SK-MEL-5 (cell line): ENCODE measurements at places on chromosomes 6 and 20.

- no peak for DNase-seq
Measured at GRCh38 chr20:48747840-48748414, 79.9 kb downstream of the PREX1 start.

GRCh38 chr6:15672291-15672690, 9.5 kb upstream of the DTNBP1 start:
- no peak for DNase-seq

DNA sequence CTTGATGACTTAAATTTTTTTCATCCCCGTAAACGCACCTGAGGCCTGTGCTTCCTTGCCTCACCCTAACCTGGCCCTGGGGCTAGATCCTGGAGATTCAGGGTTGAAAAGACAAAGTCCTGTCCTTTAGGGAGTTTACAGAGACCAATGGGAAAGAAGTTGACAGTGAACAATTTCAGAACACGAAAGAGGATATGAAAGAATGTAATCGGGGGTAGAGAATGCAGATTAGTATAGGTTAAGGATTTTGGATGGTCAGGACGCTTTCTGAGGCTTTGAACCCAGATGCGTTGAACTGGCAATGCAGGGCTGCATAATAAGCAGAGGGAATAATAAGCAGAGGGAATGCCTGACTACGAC, 1.7 kb upstream of the FBXO5 start:
- DNase-seq, result peak; percentile 9

DNA sequence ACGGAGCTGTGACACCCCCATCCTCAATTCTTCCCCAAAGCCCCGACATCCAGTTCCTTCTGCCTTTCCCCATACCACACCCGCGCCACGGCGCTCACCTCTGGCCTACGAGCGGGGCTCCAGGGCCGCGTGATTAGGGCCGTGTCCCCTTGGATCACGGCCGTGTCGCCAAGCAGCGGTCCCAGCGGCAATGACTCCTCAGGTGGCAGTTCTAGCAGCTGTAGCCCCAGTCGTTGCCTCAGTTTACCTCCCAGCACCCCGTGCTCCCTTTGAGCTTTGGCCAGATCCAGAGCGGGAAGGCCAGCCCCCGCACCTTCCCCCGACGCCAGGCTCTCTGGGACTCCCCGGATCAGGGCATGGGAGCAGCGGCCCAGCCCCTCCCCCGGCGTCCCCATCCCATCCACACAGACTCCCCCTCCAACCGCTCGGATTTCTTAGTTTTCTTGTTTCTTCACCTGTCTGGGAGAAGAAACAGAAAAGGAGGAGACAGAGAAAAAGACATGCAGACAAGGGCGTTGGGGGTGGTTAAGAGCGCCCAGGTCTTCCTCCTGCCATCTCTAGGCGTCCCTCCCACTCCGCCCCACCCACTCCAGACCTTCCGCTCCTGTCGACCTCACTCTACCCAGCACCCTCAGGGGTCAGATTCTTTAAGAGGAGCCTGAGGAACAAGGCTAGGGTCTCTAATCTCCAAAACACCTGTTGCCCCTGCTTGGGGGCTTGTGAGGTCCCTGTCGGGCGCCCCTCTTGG, at the start of gene DDAH2:
DDAH2 (minus strand) TSS at position 533 of the 748 bp plus-strand sequence; CDS start at position 395, 138 bp downstream.
- DNase-seq, result no peak

GRCh38 chr6:89359561-89359960, 7.0 kb upstream of the UBE2J1 start:
- DNase-seq, result peak; percentile 96

DNA sequence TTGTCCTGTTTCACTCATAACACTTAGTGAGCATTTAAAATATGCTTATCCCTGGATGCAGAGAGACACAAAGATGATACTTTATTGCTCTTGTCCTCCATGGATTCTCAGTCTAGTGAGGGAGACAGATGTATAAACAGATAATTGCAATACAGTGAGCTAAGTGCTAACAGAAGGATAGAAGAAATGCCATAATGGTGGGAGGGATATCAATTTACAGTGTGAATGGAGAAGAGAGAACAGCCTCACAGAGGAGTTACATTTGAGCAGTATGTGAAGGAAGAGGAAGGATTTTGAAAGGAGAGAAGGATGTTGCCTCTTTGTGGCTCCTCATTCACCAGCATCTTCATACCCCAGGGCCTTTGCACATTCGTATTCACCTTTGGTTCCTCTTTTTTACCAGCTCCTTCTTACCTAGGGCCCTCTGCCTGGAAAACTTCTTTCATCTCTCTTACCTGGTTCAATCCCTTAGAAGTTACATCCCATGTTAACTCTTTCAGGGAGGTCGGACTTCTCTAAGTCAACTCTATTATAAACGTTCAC, 341.7 kb downstream of the PRL start:
- DNase-seq, result no peak

GRCh38 chr6:51854876-51855275, 232.5 kb downstream of the PKHD1 start:
- no peak for DNase-seq

DNA sequence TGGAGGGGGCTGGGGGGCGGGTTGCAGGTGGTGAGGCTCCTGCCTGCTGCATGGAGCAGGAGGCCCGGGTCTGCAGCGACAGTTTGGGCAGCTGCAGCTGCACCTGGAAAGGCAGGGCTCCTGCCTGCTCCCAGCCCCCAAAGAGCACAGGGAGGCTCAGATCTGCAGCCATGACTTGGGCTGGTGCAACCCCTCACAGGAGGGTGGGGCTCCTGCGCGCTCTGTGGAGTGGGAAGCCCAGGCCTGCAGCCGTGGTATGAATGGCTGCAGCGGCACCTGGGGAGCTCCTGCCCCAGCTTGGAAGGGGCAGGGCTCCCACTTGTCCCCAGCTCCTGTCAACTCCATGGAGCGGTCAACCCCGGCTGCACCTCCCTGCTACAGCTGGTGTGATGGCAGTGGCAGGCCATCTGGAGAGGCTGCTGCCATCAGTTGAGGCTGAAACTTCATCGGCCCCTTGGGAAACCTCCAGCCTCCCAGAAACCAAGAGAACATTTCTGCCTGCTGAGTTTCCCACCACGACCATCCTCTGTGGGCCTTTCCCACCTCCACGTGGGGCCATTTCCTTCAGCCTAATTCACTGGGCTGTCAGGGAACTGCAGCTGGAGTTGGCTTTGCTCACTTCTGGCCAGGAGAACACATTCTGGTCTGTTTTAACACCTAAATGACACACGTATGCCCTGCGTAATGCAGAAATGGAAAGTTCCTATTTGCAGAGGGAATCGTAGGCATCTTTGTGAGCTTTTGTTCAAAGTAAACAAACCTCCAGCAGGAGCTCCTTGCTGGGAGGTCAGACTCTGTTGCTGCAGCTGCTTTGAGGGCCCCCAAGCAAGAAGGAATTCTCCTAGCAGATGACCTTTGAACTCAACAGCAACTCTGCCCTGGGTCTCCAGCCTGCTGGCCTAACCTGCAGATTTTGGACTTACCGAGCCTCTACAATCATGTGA, 429.0 kb downstream of the PREX1 start:
- DNase-seq, result no peak

- no peak for DNase-seq
Measured at GRCh38 chr6:4743062-4743461, 33.1 kb upstream of the CDYL start.

DNA sequence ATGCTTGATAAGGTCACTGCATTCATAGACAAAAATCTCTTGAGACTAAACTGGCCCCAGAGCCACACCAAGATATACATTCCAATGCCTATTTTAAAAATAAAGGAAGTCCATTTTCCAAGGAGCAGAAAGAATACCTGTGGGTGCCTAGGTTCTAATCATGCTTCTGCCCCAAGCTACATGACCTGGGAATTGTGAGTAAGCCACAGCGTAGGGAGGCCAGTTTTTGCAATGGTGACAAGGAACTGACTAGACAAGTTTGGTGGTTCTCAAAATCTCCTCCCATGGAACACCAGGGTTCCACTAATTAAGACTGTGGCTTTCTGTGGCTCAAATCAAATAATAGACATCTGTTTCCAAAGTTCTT, 83.3 kb downstream of the GMDS start:
- DNase-seq, result no peak

DNA sequence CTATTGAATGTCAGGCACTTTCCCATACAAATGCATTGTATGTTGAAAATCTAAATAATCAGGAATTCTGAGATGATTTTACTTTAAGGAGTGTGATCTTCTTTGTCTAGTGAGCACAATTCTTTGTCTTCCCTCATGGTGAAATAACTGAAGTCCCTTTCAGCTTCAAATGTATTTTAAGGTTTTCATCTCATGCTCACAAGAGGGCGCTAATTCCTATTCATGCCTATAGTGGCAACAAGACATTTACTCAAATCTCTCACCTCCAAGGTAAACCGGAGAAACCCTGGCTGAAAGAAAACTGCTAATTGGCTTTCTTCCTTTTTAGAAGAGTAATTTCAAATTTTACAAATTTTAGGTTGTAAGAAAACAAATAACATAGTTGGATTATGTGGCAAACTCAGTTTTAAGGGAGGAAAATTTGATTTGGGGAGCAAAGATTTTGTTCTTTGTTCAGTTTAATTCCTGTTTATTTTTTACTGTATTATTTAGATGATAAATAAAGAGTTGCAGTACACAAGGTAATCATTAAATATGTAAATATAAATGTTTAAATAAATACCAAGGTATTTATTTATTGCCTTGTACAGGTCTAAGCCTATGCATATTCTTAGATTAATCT, 69.1 kb downstream of the SLC35F1 start:
- peak; percentile 75 for DNase-seq

DNA sequence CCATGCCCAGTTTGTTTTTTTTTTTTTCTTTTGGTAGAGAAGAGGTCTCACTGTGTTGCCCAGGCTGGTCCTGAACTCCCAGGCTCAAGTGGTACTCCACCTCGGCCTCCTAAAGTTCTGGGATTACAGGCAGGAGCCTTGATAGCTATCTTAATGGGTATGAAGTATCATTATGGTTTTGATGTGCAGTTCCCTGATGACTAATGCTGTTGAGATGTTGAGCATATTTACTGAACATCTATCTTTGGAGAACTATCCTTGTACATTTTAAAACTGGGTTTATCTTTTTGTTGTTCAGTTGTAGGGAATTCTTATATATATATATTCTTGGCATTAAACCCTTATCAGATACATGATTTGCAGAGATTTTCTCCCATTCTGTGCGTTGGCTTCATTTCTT, 21.4 kb upstream of the MYL9 start:
- DNase-seq, result no peak

DNA sequence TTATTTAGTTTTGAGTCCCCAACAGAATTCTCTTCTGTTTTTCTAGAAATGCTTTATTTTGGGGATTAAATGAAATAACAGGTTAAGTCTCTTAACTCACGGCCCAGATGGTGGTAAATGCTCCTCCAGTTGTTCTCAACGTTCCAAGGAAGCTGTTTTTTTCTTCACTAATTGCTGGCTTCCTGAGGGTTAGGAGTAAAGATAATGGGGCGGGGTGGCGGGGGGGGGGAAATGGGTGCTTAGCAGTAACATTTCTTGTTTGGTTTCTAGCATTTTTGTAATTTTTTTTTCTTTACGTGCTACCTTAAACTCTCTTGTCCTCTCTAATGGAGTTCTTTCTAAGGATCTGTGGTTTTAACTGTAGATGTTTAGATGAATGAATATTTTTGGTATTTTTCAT, 2.2 kb downstream of the SRSF3 start:
- DNase-seq, result no peak

GRCh38 chr20:59745201-59745600, 140.9 kb downstream of the PHACTR3 start:
- no peak for DNase-seq

DNA sequence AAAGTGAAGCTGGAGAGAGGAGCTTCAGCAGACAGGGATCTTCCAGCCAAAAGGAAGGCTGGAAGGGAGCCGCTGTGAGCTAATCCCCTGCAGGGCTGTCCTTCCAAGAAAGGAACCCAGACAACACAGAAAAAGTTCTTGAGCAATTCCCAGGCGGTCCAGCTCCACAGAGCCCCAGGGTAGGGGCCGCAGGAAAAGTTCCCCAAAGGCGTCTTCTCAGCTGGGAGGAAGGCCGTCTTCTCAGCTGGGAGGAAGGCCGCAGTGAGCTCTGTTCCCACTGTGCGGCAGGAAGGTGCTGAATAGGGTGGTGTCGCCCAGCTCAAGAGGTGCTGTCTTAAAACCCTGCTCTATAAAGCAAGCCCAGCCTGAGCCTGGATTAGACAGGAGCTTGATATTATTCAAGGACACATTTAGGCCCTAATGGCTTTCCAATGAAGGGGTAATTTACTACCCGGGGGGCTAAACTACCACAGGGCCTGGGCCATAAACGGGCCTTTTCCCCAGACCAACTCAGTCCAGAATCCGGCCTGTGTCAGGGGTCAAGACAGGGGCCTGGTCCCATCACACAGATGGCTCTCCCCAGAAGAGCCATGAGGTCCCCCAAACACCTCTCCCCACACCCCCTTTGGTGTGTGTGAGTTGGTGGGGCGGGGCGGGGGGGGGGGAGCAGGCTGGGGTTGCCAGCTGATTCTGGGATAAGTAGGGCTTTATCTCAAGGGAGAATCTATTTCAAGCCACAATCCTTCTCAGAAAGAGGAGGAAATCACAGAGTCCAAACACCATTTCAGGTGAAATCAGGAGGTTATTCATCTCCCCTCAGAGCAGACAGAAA, 103.6 kb downstream of the NOL4L start:
- DNase-seq, result no peak

DNA sequence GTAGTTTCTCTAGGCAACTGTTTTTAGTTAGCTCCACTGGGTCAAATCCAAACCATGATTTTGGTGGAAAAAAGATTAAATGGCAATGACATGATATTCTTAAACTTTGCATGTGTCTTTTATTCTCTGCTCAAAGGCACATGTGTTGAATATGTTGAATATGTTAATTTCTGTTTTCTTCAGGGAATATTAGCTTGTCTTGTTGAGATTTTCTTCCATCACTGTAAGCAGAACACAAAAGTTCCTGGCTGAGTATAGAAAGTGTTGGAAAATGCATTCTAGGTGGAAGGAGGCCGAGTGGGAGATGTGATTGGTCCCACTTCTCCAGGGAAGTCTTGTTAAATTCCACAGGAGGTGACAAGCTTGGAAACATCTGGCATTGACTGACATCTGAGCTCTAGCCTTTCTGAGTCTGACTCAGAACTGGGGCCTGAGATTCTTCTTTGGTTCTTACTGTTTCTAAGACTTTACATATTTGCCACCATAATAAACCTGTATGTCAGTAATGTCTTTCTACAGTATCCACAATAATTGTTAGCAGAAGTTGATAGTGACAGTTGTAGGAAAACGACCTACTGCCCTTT, 81.1 kb downstream of the LAMA4 start:
- DNase-seq, result no peak

DNA sequence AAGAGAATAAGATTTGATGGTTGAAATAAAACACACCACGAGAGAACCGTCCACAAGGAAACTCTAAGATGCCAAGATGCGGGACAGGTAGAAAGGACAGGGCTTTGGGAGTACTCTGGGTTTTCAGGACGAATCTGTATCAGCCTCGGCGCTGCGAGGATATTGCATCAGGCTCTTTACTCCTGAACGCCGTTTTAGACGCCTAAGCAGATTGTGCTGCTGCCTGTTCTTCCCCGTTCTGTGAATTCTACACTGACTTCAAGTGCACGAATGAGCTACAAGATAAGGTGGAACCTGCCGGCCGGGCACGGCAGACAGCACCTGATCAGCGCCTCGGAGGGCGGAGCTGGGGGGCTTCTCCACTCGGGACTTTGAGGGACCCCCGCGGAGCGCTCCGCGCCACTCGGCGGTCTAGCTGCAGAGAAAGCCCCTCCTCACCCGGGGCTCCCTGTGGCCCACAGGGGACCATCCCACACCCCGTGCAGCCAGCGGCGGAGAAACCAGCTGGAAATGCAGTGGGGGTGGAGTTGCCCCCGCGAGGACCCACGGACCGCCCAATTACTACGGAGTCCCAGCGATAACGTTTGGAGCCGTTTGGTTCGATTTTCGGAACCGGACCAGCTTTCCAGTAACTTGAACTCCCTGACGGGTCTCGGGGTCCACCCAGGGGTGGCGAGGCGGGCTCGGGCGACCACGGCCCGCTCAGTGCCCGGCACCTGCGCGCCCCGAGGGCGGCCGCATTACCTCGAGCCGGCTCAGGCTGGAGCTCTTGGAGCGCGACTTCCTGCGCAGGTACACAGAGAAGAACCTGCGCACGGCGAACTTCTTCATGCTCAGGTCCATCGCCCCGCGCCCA, 646 bp downstream of the RPS6KA2 start:
- DNase-seq, result no peak
